ENCODE measurements at places on chromosomes 13 and 19.

DNA sequence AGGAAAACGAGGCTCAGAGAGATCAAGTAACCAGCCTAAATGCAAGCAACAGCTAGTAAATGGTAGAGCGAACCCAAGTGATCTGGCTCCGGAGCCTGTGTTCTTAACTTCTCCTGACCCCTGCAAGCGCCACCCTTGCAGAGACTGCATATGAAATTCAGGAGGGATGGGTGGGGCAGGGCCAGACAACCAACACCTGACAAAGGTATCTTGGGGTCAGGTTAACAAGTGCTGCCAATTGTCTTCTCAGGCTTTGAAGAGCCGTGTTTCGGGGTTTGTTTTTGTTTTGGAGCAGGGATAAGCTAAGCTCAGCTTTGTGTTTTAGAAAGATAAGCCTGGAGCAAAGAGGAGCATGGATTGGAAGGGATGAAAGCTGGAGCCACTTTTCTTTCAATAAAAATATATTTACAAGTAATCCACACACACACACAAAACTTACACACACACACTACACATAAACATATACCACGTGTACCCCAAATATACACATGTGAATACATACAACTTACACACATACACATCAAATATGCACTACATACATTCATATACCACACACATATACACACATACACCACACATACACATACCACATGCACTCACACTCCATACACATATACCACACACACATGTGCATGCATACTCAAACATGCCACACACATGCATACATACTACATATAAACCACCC is 722.0 kb downstream of the DIAPH3 start:
- DNase-seq = no peak

DNA sequence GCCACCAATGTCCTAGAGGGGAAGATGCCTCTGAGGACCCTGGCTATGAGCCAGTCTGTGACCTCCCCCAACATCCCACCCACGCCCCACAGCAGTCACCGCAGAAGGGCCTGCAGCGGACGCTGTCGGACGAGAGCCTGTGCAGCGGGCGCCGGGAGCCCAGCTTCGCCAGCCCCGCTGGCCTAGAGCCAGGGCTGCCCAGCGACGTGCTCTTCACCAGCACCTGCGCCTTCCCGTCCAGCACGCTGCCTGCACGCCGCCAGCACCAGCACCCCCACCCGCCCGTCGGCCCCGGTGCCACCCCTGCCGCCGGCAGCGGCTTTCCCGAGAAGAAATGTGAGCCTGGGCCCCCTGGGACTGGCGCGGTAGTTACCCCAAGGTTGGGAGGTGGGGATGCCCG is 30.6 kb downstream of the DPF1 start:
- no peak for DNase-seq

- no peak for DNase-seq
Measured at GRCh38 chr19:43132696-43133095, 50.2 kb upstream of the PSG2 start.

GRCh38 chr19:1841209-1841924 is 6.9 kb downstream of the REXO1 start:
- DNase-seq = no peak

GRCh38 chr13:108851660-108852059 is 222.2 kb downstream of the MYO16 start:
- no peak for DNase-seq

DNA sequence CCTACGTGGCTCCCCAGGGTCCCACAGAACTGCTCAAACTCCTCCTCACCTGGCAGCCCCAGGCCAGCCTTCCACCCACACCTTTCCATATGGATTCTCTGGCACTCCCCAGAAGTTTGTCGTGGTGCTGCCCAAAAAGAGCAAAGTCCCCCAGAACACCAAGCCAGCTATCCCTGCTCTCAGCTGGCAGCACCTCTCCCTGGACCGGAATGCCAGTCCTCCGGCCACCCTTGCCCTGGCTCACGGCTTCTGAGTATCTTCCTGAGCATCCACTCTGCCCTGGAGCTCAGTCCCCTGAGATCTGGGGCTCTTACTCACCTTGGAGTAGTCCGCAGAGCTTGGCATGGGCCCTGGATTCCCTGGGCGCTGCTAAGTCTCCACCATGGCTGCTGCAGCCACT is 166.5 kb upstream of the ZNF507 start:
- no peak for DNase-seq

DNA sequence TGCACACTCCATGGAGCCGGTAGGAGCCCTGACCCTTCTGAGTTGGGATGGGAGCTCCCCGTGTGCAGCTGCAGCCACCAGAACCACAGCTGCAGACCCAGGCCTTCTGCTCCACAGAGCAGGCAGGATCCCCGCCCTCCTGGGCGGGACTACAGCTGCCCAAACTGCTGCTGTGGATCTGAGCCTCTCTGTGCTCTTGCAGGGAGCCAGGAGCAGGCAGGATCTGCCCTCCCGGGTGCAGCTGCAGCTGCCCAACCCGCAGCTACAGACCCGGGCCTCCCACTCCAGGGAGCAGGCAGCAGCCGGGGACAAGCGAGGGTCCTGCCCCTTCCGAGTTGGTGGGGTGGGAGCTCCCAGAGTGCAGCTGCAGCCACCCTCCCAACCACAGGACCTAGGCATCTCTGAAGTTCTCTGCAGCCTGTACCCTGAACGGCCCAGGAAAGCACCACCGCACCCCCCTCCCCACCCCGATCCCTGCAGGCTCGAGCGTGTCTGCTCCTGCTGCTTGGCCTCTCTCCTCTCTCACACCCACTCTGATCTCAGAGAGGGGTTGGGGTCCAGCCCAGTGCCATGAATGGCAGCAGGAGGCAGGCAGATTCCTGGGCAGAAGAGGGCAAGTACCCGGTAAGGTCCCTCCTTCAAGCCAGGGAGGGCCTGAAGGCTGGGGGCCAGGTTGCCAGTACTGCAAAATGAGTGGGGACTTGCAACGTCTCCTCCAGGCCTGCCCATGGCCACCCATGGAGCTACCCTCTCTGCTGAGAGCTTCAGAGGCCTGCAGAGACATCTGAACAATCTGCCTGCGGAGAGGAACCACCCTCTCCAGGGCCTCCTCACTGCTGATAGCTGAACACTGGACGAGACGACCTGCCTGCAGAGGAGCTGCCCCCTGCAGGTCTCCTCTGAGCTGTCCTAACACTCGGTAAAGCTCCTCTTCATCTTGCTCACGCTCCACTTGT is 16.4 kb upstream of the EMP3 start:
- no peak for DNase-seq

GRCh38 chr19:1609103-1609396 is 3.8 kb upstream of the UQCR11 start:
- DNase-seq = no peak

GRCh38 chr13:30142486-30143211 is 164.7 kb downstream of the KATNAL1 start:
- DNase-seq = no peak

GRCh38 chr19:7648265-7649014 is 11.5 kb downstream of the STXBP2 start:
- no peak for DNase-seq

DNA sequence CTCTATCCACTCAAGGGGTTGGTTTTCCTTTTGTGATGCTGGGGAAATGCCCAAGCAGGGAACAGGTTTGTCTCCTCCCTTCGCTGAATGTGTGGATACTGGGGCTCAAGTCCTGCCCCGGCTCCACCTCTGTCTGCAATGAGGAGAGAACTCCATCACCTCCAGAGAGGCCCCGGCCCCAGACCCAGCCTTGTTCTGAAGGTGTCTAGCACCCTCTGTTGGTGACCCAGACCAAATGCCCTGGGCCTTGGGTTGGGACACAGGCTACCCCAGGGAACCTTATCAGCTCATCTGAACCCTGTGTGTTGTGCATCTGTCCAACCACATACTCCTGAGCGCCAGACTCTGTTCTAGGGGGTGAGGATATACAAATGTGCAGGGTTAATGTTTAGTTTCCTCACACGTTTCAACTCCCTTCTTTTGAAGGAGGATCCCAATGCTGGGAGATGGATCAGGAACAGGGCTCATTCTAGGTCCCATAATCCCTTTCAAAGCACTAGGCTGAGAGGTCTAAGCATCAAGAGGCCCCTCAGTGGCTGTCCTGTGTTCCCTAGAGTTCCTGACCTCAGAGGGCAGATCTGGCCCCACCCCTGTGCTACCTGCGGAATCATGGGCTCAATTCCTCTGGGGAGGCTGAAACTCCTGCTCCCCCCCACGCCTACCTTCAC is 112.5 kb upstream of the SLC7A1 start:
- DNase-seq = no peak

GRCh38 chr19:2428321-2428690 is 920 bp upstream of the TIMM13 start:
- DNase-seq = no peak

DNA sequence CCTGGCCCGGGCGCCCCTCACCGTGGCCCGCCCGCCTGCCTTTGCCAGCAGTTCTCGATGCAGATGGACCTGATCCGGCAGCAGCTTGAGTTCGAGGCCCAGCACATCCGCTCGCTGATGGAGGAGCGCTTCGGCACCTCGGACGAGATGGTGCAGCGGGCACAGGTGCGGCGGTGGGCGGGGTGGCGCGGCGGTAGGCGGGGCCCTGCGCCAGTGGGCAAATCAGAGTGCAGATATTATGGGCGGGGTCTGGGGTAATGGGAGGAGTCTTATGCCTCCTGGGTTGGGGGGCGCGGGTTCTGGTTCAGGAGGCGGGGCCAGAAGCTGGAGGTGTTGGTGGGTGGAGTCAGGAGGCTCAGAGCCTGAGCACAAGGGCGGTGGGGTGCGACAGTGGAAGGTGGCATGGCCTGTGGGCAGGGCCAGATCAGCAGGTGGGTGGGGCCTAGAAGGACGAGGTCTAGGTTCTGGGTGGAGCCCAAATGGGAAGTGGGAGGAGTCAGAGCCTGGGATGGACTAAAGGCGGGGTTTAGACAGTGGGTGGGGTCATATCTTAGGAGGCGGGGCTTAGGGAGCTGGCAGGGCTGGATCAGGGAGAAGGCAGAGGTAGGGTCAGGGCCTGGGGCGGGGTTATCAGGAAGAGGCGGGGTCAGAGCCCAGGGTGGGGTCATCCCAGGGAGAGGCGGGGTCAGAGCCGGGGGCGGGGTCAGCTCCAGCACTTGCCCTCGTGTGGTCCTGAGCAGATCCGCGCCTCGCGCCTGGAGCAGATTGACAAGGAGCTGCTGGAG is 5.6 kb downstream of the APC2 start:
- DNase-seq = no peak

Data from stimulated activated CD8-positive, alpha-beta memory T cell treated with anti-CD3 and anti-CD28 coated beads, Interleukin-7, amount 100 ng/mL, for 4 hours (primary cell).